ENCODE measurements at places on chromosomes 2 and 18.

- no peak for DNase-seq
These were observed 611.1 kb upstream of the FANCL start for GRCh38 chr2:58852243-58852642.

- no peak for DNase-seq
These were observed 76.4 kb downstream of the ADD2 start for GRCh38 chr2:70691497-70692140.

GRCh38 chr2:142897807-142898206, 20.3 kb downstream of the KYNU start:
- DNase-seq, result no peak

GRCh38 chr2:133483181-133483580, 85.1 kb downstream of the NCKAP5 start:
- no peak for DNase-seq

DNA sequence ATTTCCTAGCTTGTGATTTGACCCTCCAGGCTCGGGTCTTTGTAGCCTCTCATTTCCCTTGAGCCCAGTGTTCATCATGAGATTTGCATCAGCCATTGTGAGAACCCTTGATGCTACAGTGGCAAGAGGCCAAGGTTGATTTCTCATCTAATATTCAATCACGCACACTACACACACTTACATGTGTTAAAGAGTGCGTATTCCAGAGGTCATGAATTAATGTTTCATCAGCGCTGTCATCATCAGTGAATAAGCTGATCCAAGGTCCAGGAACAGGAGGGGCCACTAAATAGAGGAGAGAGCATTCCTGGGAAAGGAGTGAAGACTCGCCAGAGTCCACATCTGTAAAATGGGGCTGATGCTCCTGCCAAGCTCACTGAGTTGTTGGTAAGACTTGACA, 276.1 kb upstream of the SIX2 start:
- DNase-seq, result no peak

DNA sequence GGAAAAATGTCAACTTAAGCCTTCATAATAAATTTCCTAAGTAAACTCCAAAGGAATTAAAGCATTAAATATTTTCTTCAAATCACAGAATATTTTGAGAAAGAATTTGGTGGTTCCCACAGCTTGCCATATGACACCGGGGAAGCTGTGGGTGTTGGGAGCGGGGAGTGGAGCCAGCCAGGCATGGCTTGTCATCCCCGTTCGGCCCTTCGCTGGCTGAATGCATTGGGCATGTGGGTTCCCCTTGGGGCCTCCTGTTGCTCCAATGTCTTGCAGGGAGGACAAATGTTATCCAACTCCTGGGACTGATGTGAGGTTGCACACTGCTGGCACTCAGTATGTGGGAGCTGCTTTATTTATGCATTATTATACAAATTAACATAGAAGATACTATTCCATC, 18.6 kb downstream of the NGEF start:
- DNase-seq, result no peak

GRCh38 chr2:177783835-177784744, 288.5 kb downstream of the PDE11A start:
- DNase-seq, result no peak

DNA sequence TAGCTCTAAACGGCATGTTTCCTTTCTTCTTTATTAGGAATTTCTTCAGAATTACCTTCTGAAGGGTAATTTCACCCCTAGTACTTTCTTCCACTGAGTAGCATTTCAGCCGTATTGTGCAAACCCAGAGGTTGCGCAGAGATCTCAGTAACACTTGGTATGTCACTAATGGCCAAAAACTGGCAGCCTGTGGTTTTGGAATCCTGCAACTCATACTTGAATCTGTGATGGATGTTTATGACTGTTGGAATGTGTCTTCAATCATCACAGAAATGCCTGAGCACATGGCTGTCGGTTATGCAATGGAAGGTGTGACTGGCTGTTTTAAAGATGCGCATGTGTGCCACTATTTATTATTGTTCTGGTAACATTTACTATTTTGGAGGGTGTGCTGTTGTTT, 100.0 kb downstream of the COLEC12 start:
- DNase-seq, result no peak

- no peak for DNase-seq
These were observed 162.6 kb downstream of the FMNL2 start for GRCh38 chr2:152497481-152498052.

GRCh38 chr18:35592298-35592697, 10.8 kb downstream of the GALNT1 start:
- DNase-seq, result no peak

GRCh38 chr2:217632043-217632442, 370.8 kb downstream of the TNS1 start:
- DNase-seq, result no peak

DNA sequence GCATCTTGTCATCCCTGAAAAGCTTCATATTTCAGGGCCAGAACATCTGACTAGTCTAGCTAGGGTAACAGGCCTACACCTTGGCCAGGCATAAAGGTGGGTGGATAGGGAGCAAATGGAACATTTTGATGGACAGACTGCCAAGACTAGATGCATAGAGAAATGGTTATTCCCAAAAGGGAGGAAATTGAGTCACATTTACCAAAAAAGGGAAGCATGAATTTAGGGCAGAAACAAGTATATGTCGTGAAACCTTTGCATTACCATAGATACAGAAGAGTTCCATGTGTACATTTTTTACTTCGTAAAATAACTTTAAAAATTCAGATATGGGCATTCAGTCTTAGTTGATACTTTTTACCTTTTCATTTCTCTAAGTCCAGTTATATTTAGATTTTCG, 101.3 kb upstream of the ZEB2 start:
- DNase-seq, result no peak

- DNase-seq, result no peak
These were observed 51.0 kb upstream of the CNGA3 start for GRCh38 chr2:98295275-98295674.

GRCh38 chr18:68721681-68722583, 7.0 kb upstream of the TMX3 start:
- DNase-seq, result no peak

GRCh38 chr2:238873381-238873801, 25.5 kb downstream of the TWIST2 start:
- DNase-seq, result no peak

DNA sequence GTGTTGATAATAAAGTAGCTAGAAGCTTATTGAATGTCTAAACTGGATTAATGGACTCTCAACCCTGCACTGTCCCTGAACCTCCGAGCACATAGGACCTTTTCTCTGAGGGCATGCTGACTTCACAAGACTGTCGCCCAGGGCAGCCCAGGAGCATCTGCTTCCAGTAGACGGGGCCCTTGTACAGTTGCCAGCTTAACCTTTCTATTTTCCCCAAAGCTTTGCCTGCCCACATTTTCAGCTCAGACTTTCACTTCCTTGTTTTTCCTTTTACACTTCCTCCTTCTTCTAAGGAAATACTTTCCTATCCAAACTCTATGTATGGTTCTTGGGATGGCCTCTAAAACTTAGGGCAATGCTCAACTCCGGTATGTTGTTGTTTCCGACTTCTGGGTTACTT, 1.3 kb downstream of the VWA3B start:
- DNase-seq, result no peak
